Astrocyte of the cerebellum (primary cell): ENCODE measurements at places on chromosomes 4 and X.

DNA sequence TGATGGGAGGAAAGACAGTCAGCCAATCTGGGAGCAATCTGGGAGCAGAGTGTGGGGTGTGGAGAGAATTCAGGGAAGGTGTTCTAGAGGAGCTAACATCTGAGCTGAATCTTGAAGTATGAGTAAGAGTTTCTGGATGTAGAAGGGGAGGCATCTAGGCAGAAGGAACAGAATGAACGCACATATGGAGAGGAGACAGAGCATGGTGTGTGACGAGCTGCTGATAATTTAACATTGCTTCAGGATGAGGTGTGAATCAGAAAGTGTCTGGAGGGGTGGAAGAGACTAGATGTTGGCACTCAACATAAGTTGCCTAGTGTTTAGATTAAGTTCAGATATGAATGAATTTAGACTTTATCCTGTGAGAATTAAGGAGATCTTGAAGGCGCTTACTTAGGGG, 58.9 kb downstream of the CPE start:
- DNase-seq, result no peak

DNA sequence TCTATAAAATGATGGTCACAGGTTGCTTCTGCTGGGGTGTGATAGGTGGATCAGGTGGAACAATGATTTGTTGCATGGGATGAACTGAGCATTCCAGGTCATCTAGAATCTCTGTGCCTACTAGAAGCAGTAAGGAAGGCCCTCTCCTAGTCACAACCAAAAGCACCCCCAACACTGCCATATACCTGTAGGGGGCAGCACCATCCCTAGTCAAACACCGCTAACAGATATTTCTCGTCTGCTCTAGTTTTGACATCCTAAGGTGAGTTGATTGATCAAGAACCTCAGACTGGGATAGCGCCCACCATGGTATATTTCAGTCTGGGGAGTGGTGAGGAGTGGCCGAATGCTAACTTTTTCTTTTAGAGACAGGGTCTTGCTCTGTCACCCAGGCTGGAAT, 160.2 kb downstream of the NHS start:
- no peak for DNase-seq

GRCh38 chr4:60934566-60935295, 265.4 kb upstream of the ADGRL3 start:
- no peak for DNase-seq

GRCh38 chrX:45513042-45513441, 312.4 kb upstream of the DIPK2B start:
- DNase-seq, result no peak

DNA sequence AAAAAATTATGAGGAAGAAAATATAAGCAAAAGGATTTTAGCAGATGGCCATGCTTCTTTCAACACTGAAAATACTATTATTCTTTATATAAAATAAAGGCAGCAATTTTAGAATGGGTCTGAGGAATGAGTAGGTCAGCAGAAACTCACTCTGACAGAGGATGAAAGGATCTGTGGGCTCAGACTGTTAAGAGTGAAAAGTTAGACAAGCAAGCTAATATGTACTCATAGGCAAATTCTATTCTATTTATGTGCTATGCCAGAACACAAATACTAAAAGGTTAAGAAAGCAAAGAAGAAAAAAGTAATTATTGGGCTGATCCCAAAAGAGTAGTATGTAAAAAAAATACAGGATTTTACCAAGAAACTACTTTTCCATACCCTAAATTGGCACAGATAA, 13.9 kb downstream of the LCORL start:
- DNase-seq, result no peak

DNA sequence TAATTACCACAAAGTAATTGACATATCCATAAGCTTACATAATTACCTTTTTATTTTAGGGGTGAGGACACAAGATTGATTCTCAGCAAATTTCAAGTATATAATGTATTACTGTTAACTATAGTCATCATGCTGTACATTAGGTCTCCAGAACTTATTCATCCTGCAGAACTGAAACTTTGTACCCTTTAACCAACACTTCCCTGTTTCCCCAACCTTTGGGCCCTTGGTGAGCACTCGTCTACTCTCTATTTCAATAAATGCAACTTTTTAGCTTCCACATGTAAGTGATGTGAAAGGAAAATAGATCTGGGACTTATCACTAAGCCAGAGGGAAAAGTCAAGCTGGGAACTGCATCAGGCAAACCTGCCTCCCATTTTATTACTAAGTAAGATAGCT, 33.6 kb upstream of the CCNG2 start:
- DNase-seq, result no peak

- DNase-seq, result no peak
Observed at GRCh38 chr4:38868059-38868960, 704 bp downstream of the FAM114A1 start.

- DNase-seq, result no peak
Observed at GRCh38 chr4:117900832-117901231, 133.5 kb upstream of the NDST3 start.

- no peak for DNase-seq
Observed at GRCh38 chr4:21469438-21470300, 478.9 kb downstream of the KCNIP4 start.

DNA sequence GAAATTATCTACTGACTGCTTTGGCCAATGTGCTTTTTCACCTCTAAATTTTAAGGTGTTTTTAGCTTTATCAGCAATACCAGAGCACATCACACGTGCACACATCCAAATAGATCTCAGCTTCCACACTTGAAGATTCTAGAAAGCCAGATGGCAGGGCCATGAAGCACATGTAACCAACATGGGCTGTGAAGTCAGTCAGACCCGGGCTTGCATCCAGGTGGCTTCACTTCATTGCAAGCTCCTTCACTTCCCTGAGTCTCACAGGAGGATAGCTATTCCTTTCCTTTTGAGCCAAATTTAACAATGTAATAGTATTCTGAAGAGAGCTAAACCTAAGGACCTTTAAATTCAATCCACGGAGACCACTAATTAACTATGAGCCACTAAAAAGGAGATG, 86.5 kb downstream of the SH3RF1 start:
- no peak for DNase-seq

GRCh38 chrX:37677243-37677642, 8.3 kb upstream of the XK start:
- no peak for DNase-seq

DNA sequence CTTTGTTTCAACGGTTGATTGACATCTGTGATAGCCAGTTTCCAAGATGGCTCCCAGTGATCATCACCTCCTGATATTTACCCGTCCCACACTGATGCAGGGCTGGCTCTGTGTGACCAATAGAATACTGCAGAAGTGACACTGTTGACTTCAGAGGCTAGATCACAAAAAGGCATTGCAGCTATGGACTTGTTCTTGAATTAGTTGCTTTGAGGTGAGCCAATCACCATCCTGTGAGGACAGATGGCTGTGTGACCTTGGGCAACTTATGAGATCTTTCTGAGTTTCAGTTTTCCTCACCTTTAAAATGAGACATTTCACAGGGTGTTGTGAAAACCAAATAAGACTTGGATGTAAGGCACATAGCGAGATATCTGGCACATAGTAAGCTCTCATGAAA, 1.8 kb upstream of the GPR82 start:
- DNase-seq, result no peak

GRCh38 chr4:108051343-108051742, 61.7 kb downstream of the HADH start:
- DNase-seq, result no peak

- no peak for DNase-seq
Observed at GRCh38 chrX:46647251-46647650, 73.7 kb downstream of the CHST7 start.

GRCh38 chr4:136935871-136936270, 596.4 kb downstream of the PCDH18 start:
- DNase-seq, result no peak

DNA sequence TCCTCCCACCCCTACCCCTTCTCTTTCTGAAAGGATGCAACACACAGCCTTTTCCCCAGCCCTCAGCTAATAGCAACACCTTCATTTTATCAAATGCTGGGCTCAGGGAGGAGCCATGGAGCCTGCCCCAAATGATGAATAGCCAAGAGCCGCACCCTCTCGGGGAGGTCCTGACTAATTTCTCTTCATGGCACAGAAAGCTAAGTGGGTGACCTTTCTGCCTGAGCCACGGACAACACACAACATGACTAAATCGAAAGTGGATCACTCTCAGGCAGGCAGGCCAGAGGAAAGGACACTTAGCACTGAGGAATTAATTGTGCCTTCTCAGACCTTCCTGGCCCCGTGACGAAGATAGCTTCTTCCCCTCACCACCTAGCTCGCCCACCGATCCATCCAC, 165.1 kb upstream of the RAI2 start:
- no peak for DNase-seq

- no peak for DNase-seq
Observed at GRCh38 chrX:100852810-100853209, 21.3 kb downstream of the NOX1 start.

DNA sequence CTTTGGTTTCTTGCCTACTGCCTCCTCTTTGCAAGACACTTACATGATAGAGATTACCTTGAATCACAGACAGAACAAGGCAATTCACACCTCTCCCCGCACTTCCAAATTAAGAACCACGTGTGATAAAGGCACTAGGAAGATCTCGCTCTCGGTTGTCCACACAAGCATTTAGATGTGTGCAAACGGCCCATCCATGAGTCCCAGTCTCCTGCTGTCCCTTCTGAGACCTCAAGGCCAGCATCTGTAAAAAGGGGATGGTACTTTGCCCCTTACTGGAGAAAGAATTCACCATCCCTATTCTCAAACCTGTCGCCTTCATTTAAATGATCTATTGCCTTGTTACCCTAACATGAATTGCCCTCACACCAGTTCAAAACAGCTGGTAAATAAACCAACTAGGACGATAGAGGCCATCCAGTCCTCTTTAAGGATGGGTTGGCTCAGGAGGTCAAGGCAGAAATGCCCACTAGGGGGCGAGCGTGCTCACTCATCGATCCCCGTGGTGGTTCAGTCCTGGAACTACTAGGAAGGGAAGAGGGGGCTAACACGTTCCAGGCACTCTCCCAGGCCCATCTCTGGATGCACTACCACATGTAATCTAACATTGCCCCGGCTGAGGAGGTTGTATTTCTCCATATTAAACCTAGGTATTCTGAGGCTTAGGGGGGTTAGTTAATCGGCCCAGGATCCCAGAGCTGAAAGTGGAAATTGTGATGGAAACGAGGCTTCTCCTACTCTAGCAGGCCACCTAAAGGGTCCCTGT, 95.8 kb downstream of the DHX15 start:
- DNase-seq, result no peak

DNA sequence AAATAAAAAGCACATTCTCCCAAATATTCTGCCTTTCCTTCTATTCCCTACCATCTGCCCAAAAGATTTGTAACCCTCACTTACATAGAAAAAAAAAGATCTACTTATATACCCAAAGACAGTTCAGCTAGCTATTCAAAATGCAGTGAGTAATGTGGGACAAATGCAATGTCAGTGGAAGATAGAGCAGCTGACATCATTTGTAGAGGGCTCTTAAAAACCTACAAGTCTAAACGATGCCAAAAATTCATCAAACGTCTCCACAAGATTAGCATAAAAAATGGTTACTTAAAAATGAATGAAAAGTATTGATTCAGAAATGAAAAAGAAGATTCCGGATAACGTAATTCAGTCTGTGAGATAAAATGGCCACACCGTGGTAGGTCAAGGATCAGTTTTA, 96.5 kb downstream of the ASB9 start:
- no peak for DNase-seq

GRCh38 chr4:67765401-67765800, 11.2 kb upstream of the GNRHR start:
- no peak for DNase-seq

- DNase-seq, result no peak
Observed at GRCh38 chrX:13923289-13923688, 106.4 kb upstream of the GPM6B start.

DNA sequence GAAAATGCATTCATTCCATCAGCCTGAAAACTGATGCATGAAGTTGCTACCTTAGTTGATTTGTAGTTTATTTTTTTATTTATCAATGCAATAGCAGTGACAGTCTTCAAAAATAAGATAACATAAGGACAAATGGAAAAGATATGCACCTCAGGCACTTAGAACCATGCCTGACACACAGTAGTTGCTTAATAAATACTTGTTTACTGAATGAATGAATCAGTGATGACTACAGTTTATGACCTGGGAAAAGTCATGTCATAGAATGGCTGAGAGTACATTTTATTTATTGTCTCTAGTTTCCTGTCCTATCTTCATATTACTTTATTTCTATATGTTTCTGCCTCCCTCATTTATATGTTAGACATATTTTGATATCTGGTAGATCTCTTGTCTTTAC, 171.8 kb downstream of the TLL1 start:
- DNase-seq, result no peak

DNA sequence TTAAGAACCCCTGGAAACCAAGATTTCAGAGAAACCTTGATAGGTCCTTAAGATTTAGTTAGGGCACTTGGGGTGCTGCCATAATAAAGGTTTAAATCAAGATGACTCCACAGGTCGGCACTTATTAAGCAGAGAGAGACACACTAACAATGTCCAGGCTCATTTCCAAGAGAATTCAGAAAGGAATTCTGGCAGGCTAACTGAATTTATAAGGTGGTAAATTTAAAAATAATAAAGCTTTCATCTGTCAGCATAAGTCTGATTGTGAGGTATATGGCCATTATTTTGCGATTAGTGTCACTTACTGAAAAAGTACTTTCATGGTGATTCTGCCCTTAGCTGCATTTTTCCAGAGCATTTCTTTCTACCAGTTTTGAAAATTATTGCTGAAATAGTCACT, 472.7 kb downstream of the ARAP2 start:
- no peak for DNase-seq

- DNase-seq, result no peak
Observed at GRCh38 chr4:122845760-122846159, 19.1 kb downstream of the FGF2 start.
